ENCODE measurements at places on chromosomes 16 and 17. TPM values are rescaled to one million over a fixed set of nuclear protein-coding genes. Genes with fewer than 3 reads are reported as not detected.

GRCh38 chr16:5175266-5175665 is 77.7 kb upstream of the EEF2KMT start:
- DNase-seq: no peak

- no peak for DNase-seq
Measured at GRCh38 chr16:17230932-17231581, 239.7 kb downstream of the XYLT1 start.

DNA sequence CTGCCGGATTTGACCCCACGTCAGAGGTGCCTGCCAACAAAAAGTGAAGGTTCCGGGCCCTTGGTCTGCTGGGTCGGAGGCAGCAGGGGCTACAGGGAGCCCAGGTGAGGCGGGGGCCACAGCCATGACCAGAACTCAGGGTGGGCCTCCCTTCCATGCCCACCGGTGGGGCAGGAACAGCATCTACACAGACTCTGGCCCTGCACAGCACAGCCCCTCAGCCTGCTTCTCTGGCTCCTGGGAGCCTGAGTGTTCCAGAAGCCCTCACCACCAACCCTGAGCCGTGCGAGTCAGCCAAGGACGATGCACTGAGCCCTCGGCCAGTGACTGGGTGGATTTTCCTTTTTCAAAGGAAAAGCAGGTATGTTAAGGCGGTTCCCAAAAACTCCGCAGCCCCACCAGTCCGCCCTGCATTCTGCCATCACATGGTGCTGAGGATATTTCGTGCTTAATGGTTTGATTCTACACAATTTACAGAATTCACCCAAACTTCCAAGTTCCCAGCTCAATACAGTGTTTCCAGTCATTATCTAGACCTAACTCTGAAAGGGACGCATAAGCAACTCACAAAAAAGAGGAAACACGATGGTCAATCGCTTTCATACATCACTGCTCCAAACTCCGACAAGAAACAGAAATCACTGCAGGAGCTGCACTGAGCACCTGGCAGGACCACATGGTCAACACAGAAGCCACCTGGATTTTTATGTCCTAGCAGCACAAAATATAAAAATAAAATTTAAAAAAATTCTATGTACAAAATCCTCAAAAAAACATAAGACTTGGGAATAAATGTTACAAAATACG is 19.4 kb upstream of the C16orf95 start:
- DNase-seq: no peak

DNA sequence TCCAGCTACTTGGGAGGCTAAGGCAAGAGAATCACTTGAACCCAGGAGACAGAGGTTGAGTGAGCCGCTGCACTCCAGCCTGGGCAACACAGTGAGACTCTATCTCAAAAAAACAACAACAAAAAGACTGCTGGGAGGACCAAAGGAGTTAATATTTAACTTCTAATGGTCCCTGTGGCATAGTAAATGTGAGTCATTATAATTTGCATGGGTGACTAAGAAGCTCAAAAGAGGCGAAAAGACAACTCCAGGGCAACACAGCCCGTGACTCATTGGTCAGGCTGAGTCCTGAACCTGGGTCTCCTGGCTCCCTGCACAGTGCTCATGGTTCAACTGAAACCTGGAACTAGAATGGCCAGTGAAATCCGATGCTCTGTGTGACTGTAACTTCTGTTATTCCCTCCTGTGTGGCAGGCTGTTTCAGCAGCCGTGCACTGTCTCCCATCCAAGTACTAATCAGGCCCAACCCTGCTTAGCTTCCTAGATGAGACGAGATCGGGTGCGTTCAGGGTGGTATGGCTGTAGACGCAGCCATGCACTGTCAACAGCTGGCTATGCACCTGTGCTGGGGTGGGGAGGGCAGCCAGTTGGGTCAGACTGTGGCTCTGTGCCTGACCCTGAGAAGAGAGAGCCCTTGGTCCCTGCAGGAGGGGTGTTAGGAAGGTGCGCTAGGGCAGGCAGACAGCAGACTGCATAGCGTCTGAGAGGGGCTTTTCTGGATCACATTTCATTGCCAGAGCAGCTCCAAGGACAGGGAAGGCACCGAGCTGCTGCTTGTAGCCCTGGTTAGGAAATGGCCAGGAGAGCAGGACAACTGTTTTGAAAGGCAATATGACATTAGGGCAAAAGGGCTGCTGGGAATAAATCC is 14.5 kb upstream of the GPRC5C start:
- no peak for DNase-seq

Gene SULT1A4
- 5.2 TPM for total RNA-seq

Gene RASL10B
- 18.4 TPM for total RNA-seq

Gene MT1M
- total RNA-seq: 3.1 TPM
